Renal cortical epithelial cell (primary cell): ENCODE measurements at places on chromosomes 7 and 10. TPM values are rescaled to one million over a fixed set of nuclear protein-coding genes. Genes with fewer than 3 reads are reported as not detected.

- DNase-seq = no peak
Observed at GRCh38 chr7:146375170-146375569, 258.6 kb downstream of the CNTNAP2 start.

ARMC3 gene
- total RNA-seq = 1.1 and 1.4 TPM in 2 replicates

DNA sequence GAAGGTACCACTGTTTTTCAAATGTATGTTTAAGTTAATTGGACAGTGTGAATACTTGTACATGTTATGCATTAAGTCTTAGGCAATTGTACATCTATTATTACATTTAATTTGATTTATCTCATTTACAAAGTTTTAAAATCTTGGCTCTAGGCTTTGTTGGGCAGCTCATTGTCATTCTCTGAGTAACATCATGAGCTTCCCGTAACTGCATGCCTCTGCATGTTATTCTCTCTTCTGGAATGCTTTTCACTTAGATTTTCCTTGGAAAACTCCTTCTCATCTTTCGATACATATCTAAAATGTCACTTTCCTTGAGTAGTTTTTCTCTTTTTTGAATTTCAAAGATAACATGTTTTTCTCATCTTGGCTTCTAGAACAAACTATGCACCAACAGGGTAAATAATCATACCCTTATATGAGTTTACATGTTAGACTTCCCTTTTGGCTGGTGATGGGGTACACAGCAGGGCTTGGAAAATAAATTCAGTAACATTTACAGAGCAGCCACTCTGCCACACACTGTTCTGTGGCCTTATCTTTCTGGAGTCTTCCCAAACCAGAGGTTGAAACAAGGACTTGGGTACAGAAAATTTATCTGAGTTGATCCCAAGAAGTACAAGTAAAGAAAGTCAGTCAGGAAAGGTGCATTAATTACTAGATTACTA, 42.2 kb upstream of the A1CF start:
- DNase-seq = no peak

EPHA1 gene
- 4.8 and 13.7 TPM in 2 replicates for total RNA-seq

GBX1 gene
- not detected in 2 replicates for total RNA-seq

DNA sequence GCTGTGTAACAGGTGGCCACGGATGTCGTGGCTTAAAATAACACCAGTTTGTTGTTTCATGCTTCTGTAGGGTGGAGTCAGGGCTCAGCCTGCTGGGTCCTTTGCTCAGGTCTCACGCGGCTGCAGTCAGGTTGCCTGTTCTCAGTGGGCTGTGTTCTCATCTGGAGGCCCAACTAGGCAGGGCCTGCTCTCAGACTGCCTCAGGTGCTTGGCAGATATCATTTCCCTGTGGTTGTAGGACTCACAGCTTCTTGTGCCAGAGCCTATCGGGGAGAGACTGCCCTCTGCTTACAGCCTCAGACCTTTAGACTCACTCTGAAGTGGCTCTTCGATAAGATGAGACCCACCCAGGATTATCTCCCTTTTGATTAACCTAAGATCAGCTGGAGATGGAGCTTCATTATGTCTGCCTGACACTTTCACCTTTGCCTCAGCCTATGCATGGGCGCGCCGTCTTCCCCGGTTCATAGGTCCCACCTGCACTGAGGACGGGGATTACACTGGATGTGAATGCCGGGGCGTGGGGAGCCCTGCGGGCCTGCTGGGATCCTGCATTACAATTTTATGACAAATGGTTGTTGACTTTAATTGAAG, 55.3 kb downstream of the INPP5A start:
- DNase-seq = no peak
